H4 (cell line): ENCODE measurements at places on chromosomes 4 and X.

GRCh38 chr4:129371065-129371464 lies 275.1 kb downstream of the C4orf33 start:
- no peak for DNase-seq

DNA sequence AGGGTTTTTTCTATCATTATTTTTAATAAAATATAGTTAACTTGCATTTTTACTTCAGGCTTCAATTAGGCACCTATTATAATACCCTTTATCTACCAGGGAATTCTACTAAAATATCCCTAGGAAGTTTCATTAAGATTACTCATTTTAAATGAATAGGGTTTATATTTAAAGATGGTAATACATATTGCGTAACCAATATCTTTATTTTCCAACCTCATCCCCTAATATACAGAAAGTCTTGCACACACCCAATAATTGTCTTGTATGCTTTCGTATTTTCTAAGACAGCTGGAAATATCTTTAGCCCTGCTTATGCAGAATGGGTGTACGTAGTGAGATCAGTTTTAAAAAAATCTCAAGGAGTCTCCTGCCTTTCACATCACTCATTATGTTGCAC lies 1186.8 kb downstream of the TECRL start:
- DNase-seq: no peak

GRCh38 chr4:77434299-77435092 lies 171.1 kb upstream of the CXCL13 start:
- DNase-seq: no peak

DNA sequence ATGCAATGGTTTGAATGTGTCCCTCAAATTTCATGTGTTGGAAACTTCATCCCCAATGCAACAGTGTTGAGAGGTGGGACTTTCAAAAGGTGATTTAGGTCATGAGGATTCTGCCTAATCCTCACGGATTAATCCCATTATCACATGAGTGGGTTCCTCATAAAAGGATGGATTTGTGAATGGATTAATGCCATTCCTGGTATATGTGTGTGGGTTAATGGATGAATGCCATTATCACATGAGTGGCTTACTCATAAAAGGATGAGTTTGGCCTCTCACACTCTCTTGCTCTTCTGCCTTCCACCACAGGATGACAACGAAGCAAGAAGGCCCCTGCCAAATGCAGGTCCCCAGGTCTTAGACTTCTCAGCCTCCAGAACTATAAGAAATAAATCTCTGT lies 30.5 kb upstream of the NEUROG2 start:
- no peak for DNase-seq

DNA sequence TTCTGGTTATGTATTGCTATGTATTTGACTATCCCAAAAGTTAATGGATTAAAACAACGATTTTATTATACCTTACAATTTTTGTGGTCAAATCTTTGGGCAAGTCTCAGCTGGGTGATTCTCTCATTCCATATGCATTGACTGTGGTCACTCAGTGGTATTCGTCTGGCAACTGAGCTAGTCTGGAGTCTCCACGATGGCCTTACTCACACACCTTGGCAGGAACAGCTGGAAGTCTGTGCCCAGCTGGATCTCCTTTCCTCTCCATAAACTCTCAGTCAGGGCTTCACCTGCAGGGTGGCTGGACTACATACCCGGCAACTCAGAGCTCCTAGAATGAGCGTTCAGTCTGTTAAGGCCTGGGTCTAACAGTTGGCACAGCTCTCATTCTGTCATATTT lies 141.1 kb upstream of the WDFY3 start:
- no peak for DNase-seq

DNA sequence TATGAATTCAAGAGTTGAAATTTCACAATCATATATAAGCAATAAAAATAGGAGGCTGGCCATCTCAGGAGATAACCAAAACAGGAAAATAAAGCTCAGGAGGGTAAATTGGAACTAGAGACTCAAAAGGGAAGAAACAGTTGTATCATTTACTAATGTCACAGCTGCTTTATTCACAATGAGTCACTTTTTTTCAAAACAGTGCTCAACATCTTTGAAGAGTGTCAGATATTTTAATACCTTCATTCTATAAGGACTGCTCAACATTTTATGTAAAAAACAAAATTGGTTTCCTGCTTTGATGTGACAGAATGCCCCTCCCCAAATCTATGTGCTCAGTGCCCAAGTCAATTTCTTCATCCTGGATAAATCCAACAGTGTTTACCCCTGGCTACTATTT lies 97.7 kb downstream of the DDX60 start:
- no peak for DNase-seq

GRCh38 chr4:154998284-154998683 lies 210.2 kb upstream of the NPY2R start:
- no peak for DNase-seq

GRCh38 chr4:143538979-143539669 lies 25.6 kb downstream of the SMARCA5 start:
- DNase-seq: no peak

DNA sequence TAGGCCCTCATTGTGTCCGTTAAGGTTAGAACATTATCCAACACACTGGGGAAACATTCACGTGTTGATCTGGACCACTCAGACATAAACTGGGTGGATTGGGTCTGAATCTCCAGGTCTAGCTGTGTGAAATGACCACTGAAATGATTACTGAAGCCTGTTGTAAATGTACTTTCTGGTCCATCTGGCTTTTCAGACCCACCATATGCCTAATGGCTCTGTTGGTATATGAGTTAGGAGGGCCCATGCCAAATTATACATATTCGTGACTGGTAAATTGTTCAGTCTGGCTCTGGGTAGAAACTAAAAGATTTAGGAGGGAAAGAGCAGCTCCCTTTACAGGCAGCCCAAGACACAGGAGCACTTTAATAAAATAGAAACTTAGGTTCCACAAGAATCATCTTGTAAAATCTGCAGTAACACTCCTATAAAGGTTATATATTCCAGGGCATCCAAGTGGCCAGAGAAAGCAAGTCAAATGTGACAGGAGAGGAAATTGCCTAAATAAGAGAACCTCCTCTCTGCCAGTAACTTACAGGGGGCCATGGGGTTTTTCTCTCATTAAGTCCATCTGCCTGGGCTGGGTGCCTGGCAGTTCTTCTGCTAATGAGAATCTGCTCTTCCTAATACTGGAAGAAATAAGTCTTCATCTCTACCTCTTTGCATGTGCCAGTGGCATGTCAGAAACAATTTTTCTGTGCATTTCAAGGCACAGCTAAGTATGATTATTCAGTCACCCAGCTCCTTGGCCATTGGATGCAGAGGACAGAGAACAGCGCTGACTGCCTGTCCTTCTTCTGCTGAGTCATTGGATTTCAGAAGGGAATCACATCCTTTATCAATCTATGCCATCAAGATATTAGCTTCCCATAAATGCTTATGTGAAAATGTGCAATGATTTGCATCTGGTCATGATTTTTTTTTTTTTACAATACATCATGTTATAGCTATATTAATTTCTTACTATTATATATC lies 112.6 kb downstream of the GLRA2 start:
- DNase-seq: no peak

GRCh38 chr4:40686081-40686913 lies 56.6 kb upstream of the RBM47 start:
- no peak for DNase-seq

DNA sequence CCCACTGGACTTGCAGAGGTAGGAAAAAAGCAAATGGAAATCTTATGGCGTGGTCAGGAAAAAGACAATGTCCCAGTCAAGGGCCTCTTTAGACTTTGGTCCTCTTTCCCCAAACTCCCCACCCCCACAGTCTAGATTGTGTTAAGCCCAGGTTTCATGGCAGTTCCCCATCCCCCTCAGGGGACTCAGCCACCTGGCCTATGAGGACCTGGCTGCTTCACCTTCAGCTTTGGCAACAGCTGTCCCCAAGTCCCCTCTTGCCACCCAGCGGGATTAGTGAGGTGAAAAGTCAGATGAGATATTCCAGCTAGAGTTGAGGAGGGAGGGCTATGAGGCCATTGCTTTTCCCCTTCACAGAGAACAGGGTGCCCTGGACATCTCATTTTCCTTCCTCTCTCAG lies 457 bp downstream of the RIPPLY1 start:
- DNase-seq: no peak

- no peak for DNase-seq
Measured at GRCh38 chr4:71201057-71201456, 137.8 kb upstream of the SLC4A4 start.

- DNase-seq: no peak
Measured at GRCh38 chrX:28693101-28693500, 105.9 kb downstream of the IL1RAPL1 start.

DNA sequence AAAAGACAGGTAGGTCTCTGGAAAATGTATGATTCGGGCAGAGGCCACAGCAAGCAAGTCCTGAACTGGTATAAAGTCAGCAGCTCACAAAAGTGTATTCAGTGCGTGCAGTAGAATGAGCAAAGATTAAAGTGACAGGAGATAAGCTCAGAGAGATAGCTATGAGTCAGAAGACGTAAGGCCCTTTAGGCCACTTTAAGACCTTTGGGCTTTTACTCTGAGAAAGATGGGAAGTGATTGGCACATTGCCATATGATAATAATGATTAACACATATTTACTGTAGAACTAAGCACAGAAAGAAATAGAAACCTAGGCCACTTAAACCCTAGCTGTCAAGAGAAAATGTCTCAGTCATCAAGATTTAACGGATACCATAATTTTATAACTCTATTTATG lies 51.7 kb downstream of the TBCK start:
- DNase-seq: no peak

- peak; percentile 63 for DNase-seq
Measured at GRCh38 chr4:41661442-41662076, 87.0 kb downstream of the PHOX2B start.

- no peak for DNase-seq
Measured at GRCh38 chr4:15702941-15703403, at the start of gene BST1. TSS of gene BST1 (plus strand) at chr4:15703065. CDS start at chr4:15703145, 80 bp downstream.

- DNase-seq: peak; percentile 11
Measured at GRCh38 chrX:55908661-55909212, 191.2 kb downstream of the RRAGB start.

DNA sequence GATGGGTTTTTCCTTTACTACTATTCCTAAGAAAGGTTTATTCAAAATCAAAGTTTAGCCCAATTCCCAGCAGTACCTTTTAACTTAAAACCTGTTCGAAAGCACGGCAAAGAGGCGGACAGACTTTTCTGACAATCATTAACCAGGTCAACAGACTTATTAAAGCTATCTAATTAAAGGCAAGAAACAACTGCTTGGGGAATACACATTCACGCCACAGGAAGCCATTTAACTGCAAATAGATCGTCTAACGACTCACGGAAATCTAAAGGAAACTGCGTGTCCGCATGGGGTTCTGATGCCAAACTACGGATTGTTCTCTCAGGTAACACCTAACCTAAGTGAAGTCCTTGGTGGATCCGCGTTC lies 663 bp upstream of the USP53 start:
- no peak for DNase-seq

GRCh38 chr4:120616-121015 lies 3.7 kb upstream of the ZNF718 start:
- no peak for DNase-seq

- DNase-seq: peak; percentile 32
Measured at GRCh38 chr4:11495291-11495690, 66.6 kb upstream of the HS3ST1 start.

GRCh38 chrX:87236830-87237440 lies 280.7 kb upstream of the KLHL4 start:
- DNase-seq: no peak

GRCh38 chrX:84893897-84894296 lies 109.8 kb upstream of the APOOL start:
- DNase-seq: no peak

- peak; percentile 68 for DNase-seq
Measured at GRCh38 chrX:152405561-152405960, 45.6 kb downstream of the GABRA3 start.

DNA sequence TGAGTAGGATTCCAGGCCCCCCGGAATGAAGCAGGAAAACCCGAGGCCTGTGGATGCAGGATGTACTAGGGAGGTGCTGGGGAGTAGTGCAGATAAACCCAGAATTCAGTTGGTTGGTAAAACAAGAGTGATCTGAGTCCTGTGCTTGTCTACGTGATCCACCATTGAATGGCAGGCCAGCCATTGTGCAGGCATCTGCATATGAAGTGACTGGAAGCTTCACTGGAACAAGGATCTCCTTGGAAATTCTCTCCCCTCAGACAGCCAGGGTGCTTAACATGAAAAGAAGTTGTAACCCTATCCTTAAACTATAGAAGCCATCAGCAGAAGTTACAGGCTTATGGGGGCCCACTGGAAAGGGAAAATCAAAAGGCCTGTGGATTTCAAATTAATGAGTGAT lies 656 bp upstream of the GSPT2 start:
- DNase-seq: no peak

DNA sequence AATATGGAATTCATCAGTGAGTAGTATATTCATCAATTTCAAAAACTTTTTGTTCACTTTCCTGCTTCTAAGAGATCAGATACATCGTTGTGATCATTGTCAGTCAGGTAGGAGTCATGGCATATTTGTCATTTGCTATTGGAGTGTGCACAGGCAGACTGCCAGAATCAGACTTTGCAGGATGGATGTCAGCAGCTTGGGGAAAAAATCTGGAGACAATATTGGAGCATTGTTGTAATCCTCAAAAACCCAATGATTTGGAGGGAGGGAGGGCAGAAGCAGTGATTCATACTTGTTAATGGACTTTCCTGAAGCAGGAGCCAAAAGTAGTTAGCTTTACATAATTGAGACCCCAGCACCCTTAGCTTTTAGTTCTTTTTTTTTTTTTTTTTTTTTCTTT lies 59.6 kb upstream of the DRP2 start:
- DNase-seq: no peak

DNA sequence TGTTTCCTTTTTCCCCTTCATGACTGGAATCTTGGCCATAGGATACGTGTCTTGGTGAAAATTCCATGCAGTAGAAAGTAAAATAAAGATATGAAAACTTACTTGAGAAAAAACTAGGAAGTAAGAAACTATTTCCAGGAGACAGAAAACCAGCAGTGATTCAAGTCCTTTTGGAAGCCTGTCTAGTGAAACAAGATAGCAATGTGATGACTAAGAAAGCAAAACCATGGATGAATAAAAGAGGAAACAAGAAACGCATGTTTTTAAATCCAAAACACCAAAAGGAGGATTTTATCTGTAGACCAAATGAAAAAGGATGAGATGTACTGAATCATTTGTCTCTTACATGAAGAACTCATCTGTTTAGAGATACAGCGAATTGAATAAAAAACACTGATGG lies 1430.0 kb downstream of the ARAP2 start:
- no peak for DNase-seq
